GM23338 (cell line): ENCODE measurements at places on chromosomes 1 and 21.

- DNase-seq = peak; percentile 48
- no peaks in the 10 kb centered on the region for H3K4me1 ChIP-seq
- no peak overlapping the region for H3K27ac ChIP-seq
- no peak overlapping the region for H3K4me3 ChIP-seq
Observed at GRCh38 chr1:228548788-228549187, 61.6 kb downstream of the RNF187 start.

GRCh38 chr1:205041001-205041715, 1.9 kb upstream of the CNTN2 start:
- H3K4me3 ChIP-seq = no peak overlapping the region
- H3K27me3 ChIP-seq = peaks cover 19% of the 10 kb centered on the region; the same call in 1 of the 2 replicates
- no peaks in the 10 kb centered on the region for H3K36me3 ChIP-seq
- DNase-seq = no peak

DNA sequence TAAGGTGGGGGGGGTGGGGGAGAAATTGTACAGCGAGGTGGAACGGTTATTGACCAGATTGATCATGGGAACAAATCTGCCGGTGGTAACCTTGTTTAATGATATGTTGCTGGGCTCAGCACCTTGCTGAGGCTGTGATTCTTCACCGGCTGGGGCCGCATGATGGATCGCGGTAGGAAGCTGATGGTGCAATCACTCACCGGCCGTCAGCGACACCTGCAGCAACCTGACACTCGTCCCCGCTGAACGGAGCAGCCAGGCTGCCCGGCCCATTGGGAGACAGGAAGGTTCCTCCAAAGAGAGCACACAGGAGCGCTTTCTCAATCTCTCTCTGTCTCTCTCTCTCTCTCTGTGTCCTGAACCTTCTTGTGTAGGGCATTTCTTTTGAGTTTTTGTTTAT, 128.5 kb upstream of the RRP15 start:
- DNase-seq = peak; percentile 93
- no peak overlapping the region for H3K27ac ChIP-seq
- no peaks in the 10 kb centered on the region for H3K36me3 ChIP-seq

DNA sequence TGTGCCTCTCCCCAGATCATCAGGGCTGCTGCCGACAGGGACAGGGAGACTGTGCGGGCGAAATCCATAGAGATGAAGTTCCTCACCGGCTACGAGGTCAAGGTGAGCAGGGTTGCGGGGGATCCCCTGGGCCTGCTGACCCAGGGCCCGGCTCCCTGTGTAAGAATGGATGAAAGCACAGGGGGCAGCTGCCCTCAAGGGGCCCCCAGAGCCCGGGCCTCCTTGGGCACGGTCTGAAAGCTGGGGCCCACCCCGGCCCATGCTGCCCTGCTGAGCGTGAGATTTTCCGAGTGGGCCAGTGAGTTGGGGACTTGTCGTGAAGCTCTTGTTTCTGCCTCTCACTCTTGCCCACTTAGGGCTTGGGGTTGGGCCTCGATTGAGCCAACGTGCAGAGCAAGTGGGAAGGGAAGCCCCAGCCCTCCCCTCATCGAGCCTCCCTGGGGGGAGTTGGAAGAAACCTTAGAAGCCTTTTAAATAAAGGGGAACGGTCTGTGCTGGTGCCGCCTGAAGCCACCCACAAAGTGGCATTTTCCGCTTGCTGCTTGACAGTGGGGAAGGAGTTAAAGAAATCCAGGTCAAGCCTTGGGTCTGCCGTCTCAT, 45.2 kb downstream of the COQ8A start:
- no peak for DNase-seq
- H3K27ac ChIP-seq = no peak overlapping the region
- H3K27me3 ChIP-seq = no peaks in the 10 kb centered on the region
- H3K36me3 ChIP-seq = no peaks in the 10 kb centered on the region
- H3K4me3 ChIP-seq = no peak overlapping the region

- H3K4me1 ChIP-seq = no peaks in the 10 kb centered on the region
- no peak overlapping the region for H3K27ac ChIP-seq
- no peaks in the 10 kb centered on the region for H3K36me3 ChIP-seq
- H3K27me3 ChIP-seq = no peaks in the 10 kb centered on the region
Observed at GRCh38 chr1:203199002-203199401, 12.5 kb upstream of the CHI3L1 start.

- H3K4me1 ChIP-seq = peaks cover 11% of the 10 kb centered on the region
- peak; percentile 83 for DNase-seq
- H3K27me3 ChIP-seq = peaks cover 11% of the 10 kb centered on the region
Observed at GRCh38 chr1:46043458-46044017, 88.9 kb downstream of the PIK3R3 start.

DNA sequence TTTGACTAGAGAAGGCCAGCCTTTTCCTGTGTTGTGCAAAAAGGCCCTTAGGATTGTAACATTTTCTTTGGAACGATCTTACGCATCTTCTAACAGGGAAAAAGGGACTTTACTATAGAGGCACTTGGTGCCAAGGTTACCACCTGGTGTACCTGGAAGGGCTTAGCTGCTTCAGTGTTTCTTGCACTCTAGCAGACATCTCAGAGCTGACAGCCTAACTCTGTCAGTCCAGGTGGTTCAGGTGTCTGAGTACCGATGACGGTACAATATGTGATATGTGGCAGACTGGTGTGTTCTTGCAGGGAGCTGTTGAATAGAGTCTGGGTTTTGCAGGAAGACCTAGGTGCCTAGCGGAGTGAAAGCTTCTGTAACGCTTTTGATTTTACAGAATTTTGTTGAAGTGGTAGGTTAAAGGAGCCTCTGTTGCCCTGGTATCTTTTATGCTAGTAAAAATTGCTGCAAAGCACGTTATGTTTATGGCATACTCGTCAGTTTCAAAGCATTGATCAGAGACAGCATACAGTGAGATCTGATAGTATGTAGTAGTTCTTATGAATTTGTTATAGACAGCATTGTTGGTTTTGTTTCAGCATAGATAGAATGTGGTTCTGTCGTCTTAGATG, 1.4 kb downstream of the MAGI3 start:
- no peak overlapping the region for H3K27ac ChIP-seq
- no peaks in the 10 kb centered on the region for H3K36me3 ChIP-seq
- H3K4me3 ChIP-seq = peak overlapping the region; percentile 83
- no peak for DNase-seq
- peaks cover 24% of the 10 kb centered on the region for H3K4me1 ChIP-seq
- H3K27me3 ChIP-seq = peaks cover 18% of the 10 kb centered on the region

DNA sequence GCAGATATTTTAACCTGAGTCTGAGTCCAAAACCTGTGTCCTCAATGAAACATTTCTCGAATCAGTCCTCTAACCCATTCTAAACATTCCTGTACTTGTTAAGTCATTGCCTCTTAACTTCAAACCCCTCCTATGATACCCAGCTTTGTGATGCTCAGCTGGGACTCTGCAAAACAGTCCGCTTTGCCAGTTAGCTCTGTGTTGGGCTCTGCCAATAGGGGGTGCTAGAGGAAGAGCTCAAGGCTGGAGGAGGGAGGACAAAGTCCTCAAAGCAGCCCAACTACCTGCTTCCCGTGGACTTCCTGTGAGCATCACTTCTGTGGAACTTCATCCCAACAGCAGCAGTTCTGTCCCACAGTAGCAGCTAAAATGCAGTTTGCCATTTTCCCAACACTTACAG, 38.1 kb upstream of the SYT14 start:
- peaks cover 3% of the 10 kb centered on the region; the same call in 1 of the 2 replicates for H3K4me1 ChIP-seq
- H3K27ac ChIP-seq = no peak overlapping the region
- DNase-seq = peak; percentile 91
- no peaks in the 10 kb centered on the region for H3K36me3 ChIP-seq

DNA sequence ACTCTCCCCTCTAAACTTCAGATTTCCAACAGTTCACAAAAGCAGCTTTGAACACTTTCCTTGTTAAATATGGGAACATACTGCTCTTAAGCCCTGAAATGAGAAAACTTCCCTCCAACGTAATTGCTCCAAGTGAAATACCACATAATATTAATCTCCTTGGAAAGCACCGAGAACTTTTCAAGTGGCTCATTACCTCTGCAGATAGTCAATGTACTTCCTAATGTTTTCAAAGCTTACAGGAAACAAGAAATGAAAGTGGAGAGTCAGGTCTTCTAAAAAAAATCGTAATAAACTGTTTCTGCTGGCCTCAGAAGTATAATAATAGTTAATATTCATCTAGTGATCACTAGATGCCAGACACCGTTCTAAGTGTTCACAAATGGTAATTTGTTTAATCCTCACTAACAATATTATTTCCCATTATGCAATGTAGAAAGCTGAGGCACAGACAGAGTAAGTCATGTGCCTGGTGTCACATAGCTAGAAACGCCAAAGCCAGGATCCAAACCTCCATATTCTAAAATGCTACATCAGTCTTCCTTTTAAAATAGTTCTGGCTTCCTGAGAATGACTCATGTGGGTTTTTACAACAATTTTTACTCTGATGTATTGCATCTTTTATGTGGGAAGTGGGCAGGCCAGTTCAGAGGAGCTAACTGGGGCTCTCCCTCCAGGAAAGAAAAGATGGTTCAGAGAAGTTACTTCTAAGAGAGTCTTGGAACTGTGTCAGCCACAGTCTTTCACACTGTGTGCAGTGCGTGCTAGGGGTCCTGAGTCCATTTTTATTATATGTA, 177.2 kb downstream of the PLPPR4 start:
- DNase-seq = no peak
- no peaks in the 10 kb centered on the region; the same call in 1 of the 2 replicates for H3K36me3 ChIP-seq
- H3K4me1 ChIP-seq = no peaks in the 10 kb centered on the region

GRCh38 chr1:214912127-214912526, 170.4 kb upstream of the KCNK2 start:
- H3K27me3 ChIP-seq = no peaks in the 10 kb centered on the region
- DNase-seq = no peak
- no peak overlapping the region for H3K4me3 ChIP-seq
- H3K4me1 ChIP-seq = no peaks in the 10 kb centered on the region
- H3K36me3 ChIP-seq = no peaks in the 10 kb centered on the region

DNA sequence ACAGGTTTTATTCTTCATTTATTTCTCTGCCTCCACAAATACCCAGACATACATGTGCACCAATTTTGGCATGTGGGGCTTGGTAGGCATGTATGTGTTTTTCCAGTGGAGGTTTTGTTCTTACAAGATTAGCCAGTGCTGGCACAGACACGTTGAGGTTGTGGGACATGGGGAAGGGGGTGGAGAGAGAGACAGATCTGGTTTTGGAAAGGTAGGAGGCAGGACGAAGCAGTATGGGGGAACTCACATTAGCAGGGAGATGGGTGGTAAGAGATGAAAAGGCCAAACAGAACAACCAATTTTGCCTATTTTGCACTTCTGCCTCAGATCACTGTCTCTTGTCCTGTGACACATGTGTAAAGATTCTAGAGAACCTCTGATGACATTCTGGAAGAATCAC, 166.1 kb upstream of the HMGB4 start:
- no peak overlapping the region for H3K4me3 ChIP-seq
- no peak for DNase-seq
- H3K4me1 ChIP-seq = no peaks in the 10 kb centered on the region
- no peak overlapping the region for H3K27ac ChIP-seq

DNA sequence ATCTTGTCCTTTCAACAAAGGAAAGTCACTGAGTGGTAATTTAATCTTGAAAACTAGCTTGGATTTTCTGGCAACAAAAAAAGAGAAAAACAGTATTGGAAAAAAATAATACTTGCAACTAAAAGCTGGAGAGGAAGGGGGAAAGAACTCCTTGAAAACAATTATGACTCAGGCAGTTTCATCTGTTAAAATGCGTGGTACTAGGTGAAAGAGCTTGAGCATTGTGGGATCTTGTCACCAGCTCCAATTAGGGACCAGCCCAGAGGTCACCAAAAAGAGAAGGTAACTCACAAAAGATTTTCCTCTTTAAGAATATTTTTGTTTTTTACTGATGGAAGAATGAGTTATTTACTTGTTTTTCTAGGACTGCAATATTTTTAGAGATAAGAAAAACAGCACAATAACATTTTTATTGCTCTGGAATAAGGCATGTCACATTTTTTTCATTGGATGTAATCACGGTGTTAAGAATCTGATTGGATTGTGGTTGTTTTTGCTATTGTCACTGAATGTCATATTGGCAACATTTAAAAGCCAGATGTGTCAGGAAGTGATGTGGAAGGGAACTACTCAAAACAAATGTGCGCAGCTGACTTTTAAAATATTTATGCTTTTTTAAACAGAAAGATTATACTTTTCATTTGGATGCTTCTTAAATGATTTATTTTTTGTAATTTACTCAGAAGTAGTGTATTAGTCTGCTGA, 78.5 kb upstream of the ADAMTS5 start:
- H3K27me3 ChIP-seq = no peaks in the 10 kb centered on the region
- H3K27ac ChIP-seq = no peak overlapping the region
- no peaks in the 10 kb centered on the region for H3K4me1 ChIP-seq
- no peak for DNase-seq
- H3K36me3 ChIP-seq = no peaks in the 10 kb centered on the region
- no peak overlapping the region for H3K4me3 ChIP-seq

DNA sequence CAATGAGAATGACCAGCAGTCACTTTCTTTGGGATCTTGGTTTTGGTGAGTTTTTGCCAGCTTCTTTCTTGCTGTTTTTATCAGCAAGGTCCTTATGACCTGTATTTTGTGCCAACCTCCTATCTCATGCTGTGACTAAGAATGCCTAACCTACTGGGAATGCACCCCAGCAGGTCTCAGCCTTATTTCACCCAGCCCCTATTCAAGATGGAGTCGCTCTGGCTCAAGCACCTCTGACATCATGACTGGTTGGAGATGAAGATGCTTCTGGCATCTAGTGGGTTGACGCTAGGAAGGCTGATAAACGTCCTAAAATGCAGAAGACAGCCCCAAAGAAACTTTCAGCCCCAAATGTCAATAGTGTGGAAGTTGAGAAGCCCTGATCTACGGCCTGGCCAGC, 33.6 kb upstream of the NHLH2 start:
- no peaks in the 10 kb centered on the region for H3K27me3 ChIP-seq
- no peak overlapping the region for H3K27ac ChIP-seq
- H3K36me3 ChIP-seq = no peaks in the 10 kb centered on the region
- DNase-seq = no peak
- no peak overlapping the region for H3K4me3 ChIP-seq

DNA sequence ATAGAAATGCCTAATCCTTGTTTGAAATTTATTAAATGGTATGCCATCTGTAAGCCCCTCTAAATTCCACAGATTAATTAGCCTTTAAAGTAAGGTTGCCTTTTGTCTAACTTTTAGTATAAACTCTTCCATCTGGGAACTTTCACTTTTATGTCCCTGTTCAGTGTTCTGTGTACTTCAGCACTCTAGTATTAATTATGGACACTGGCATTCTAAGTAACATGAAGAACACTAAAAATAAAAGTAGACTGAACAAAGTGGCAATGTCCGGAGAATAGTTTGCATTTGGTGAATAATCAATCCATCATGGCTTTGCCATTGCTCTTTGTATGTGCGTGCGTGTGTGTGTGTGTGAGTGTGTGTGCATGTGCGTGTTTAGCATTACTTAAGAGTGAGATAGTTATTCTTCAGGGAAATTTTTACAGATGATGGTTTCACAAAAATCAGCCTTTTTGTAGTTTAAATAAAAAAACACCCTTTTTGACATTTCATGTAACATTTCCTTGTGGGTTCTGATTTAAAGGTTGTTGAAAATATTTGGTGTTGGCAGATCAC, 51.1 kb downstream of the ATF6 start:
- DNase-seq = no peak
- H3K4me1 ChIP-seq = no peaks in the 10 kb centered on the region
- H3K27me3 ChIP-seq = no peaks in the 10 kb centered on the region
- H3K4me3 ChIP-seq = no peak overlapping the region

GRCh38 chr1:201774224-201774982, 54.6 kb upstream of the IPO9 start:
- no peaks in the 10 kb centered on the region for H3K27me3 ChIP-seq
- H3K36me3 ChIP-seq = no peaks in the 10 kb centered on the region; the same call in 1 of the 2 replicates
- H3K27ac ChIP-seq = no peak overlapping the region
- H3K4me3 ChIP-seq = no peak overlapping the region
- H3K4me1 ChIP-seq = 0 out of 2 replicates have a peak, but pooled peaks cover 5% of the 10 kb centered on the region
